ENCODE measurements at places on chromosomes 11 and 22. TPM values are rescaled to one million over a fixed set of nuclear protein-coding genes. Genes with fewer than 3 reads are reported as not detected.

The SLC5A4 gene
- not detected for polyA plus RNA-seq

The CRYBB3 gene
- polyA plus RNA-seq: 0.67 TPM

The CYB561A3 gene
- polyA plus RNA-seq: 35.1 TPM

The PATE4 gene
- polyA plus RNA-seq: not detected

The TIMP3 gene
- 10.2 TPM for polyA plus RNA-seq

The CHADL gene
- 0.46 TPM for polyA plus RNA-seq

The NXPE1 gene
- polyA plus RNA-seq: 18.0 TPM

The UBQLNL gene
- not detected for polyA plus RNA-seq

The CYP2R1 gene
- 10.4 TPM for polyA plus RNA-seq

The MPPED1 gene
- polyA plus RNA-seq: not detected

The FJX1 gene
- polyA plus RNA-seq: 1.1 TPM

The OTOG gene
- polyA plus RNA-seq: not detected

The THAP12 gene
- 43.2 TPM for polyA plus RNA-seq

The FAM180B gene
- 0.12 TPM for polyA plus RNA-seq

The ANGPTL5 gene
- 0.60 TPM for polyA plus RNA-seq

The RIMBP3B gene
- polyA plus RNA-seq: 0.25 TPM

The ZMAT5 gene
- polyA plus RNA-seq: 16.1 TPM

The MAP6 gene
- not detected for polyA plus RNA-seq

The MCHR1 gene
- 0.60 TPM for polyA plus RNA-seq

The APLNR gene
- polyA plus RNA-seq: 2.6 TPM

The OR51B5 gene
- polyA plus RNA-seq: not detected

The DUSP18 gene
- 2.4 TPM for polyA plus RNA-seq

The OR8G1 gene
- polyA plus RNA-seq: not detected

The NELL1 gene
- polyA plus RNA-seq: 0.34 TPM

The PANX2 gene
- 0.17 TPM for polyA plus RNA-seq

The SNX32 gene
- 1.5 TPM for polyA plus RNA-seq

The OR52N4 gene
- 0.60 TPM for polyA plus RNA-seq

The SMIM38 gene
- 0.19 TPM for polyA plus RNA-seq

The NCF4 gene
- polyA plus RNA-seq: 35.8 TPM

The ANKK1 gene
- polyA plus RNA-seq: 0.45 TPM
